AG10803 (cell line): ENCODE measurements at places on chromosomes 3 and 15.

DNA sequence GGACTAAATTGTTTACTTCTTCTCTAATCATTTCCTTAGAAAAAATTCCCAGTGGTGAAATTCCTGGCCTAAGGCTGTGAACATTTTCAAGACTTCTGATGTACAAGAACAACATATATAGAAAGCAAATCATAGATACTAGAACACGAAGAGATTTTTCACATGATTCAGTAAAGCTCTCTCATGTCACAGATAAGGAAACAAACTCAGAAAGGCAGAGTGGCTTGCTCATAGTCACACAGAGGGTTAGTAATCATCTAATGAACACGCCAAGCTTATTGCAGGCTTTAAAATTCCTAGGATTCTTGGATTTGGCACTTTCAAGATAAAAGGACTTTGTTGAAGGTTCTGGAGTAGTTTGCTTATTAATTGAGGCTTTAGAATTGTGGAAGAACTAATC lies 26.2 kb downstream of the CRTAP start:
- DNase-seq: no peak

DNA sequence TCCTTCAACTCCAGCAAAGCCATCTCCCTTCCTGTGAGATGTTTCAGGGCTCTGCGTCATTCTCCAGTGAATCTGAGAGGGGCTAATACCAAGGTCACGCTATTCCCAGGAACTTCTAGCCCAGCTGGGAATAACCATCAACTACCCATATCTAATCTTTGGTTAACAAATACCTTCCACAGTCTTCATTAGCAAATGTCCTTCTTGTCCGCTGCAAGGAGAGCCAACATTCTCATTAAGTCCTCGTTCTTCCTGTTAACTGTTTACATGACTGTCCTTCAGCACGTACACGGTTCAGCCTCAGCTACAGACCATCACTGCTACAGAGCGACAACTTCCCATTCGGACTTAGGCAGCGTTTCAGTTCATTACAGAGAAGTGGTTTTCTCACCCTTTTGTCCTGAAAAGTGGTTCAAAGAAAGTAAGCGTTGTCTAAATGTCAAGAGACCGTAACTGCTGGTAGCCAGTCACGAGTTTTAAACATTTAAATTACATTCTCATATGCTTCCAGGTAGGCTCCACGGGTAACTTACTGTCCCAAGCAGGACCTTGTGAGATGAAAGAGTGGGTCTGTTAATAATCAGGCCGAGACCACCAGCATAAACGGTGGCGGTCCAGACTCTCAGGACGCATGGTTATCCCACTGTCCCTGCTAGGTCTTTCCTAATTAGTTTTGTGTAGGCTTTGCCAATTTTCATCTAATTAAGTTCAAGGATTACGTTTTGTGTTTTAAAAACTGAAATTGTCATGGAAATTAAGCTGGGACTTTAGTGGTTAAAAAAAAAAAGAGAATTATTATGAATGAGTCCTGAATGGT lies 63.8 kb downstream of the CHSY1 start:
- peak; percentile 88 for DNase-seq

- DNase-seq: peak; percentile 50
Measured at GRCh38 chr15:49530092-49530491, 90.5 kb downstream of the FAM227B start.

GRCh38 chr3:138985932-138986331 lies 20.1 kb downstream of the PRR23A start:
- DNase-seq: no peak

GRCh38 chr3:43581343-43581742 lies 40.5 kb downstream of the ANO10 start:
- peak; percentile 18 for DNase-seq

GRCh38 chr15:75203017-75203907 lies 1.6 kb downstream of the C15orf39 start:
- peak; percentile 11 for DNase-seq

- peak; percentile 59 for DNase-seq
Measured at GRCh38 chr3:110789315-110789714, 282.3 kb upstream of the NECTIN3 start.

DNA sequence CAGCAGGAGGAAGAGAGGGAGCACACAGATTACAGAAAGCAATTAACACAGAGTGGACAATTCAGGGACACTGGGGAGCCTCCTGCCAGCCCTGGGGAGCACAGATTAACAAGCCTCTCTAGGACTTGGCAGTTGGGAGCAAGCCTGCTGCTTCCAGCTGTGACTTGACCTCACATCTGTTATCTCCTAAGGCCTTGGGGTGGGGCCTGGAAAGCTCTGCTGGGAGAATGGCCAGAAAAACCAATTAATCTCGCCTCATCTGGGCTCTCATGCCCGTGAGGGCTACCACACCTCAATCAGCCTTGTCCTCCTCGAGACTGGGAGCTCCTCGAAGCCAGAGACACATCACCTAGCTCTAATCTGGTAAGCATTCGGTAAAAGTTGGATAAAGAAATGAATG lies 39.1 kb downstream of the SEMA5B start:
- DNase-seq: no peak

DNA sequence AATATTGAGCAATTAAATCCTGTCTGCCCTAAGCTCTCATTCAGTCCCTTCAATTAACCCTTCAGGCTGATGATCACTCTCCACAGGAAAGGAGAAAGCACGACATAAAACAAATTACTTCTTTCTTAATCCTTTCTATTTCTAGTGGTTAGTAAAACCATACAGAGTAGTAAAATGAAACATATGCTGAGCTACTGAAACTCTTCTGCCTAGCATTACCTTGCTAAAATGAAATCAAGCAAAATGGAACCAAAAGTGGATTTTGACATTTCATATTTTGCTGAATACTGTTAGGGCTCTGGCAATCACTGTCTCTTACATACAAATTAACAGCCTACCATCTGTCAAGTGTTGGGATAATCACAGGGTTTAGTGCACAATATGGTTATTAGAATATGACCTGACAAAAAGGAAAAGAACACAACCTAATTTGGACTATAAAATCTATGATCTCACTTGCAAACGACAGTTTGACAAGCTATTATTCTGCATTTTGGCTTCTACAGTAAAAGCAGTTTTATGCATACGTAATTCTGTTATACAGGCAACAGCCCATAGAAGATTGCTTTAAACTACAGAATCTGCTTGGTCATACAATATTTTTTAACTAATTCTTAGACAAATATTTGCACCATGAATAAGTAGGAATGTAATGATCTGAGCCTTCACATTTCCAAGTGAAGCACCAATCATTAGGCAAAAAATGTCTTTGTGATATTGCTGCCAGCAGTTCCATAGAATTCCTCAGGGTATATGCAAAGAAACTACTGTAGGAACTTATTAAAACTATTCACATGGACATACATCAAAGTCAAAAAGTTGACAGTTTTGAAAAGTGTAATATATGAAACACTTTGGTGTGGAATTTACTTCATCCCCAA lies 105.0 kb downstream of the FHIT start:
- DNase-seq: no peak

DNA sequence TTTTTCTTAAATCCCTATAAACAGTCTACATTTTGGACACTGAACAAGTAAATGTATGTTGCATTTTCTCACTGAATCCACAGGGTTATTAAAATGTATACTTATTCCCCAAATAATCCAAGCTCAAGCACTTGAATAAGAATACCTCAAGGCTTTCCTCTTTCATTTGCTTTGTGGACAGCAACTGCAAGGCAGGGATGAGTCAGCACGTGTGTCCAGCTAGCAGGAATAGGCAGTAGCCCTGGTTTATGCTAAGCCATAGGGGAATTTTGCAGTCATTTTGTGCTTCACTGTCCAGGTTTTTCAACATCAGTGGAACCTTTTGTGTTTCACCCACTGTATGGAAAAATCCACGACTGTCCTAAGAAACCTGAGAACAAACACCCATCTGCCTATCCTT lies 96.7 kb upstream of the KCNMB2 start:
- DNase-seq: peak; percentile 55
